Right lobe of liver (tissue), 6 donors: ENCODE measurements at places on chromosomes 7 and 10. TPM values are rescaled to one million over a fixed set of nuclear protein-coding genes. Genes with fewer than 3 reads are reported as not detected.

BLNK gene
- total RNA-seq: 22.7 TPM

ZPBP gene
- total RNA-seq: not detected

CAV2 gene
- 12.5 TPM for total RNA-seq

- DNase-seq: no peak
- no peak overlapping the region for H3K4me3 ChIP-seq
- no peaks in the 10 kb centered on the region for H3K27me3 ChIP-seq
- H3K36me3 ChIP-seq: no peaks in the 10 kb centered on the region
- no peaks in the 10 kb centered on the region for H3K4me1 ChIP-seq
- H3K27ac ChIP-seq: no peak overlapping the region
Observed at GRCh38 chr7:29917641-29918040, 72.0 kb downstream of the SCRN1 start.

- no peaks in the 10 kb centered on the region for H3K36me3 ChIP-seq
- no peak overlapping the region for H3K4me3 ChIP-seq
- no peak overlapping the region for H3K27ac ChIP-seq
- H3K4me1 ChIP-seq: no peaks in the 10 kb centered on the region
- no peaks in the 10 kb centered on the region for H3K27me3 ChIP-seq
- DNase-seq: no peak
Observed at GRCh38 chr10:123031124-123031523, 22.3 kb downstream of the ACADSB start.
